Activated T-helper 1 cell treated with Interleukin-2 at 50 U/mL for 16 hours (primary cell): ENCODE measurements at places on chromosomes 7 and 10.

GRCh38 chr7:114047889-114048288 is 129.1 kb upstream of the PPP1R3A start:
- no peak for DNase-seq

GRCh38 chr7:16791905-16792698 is 12.7 kb downstream of the AGR2 start:
- no peak for DNase-seq

GRCh38 chr7:16169537-16169936 is 251.8 kb downstream of the CRPPA start:
- no peak for DNase-seq

GRCh38 chr7:15602236-15602635 is 40.4 kb upstream of the AGMO start:
- DNase-seq = no peak
